ENCODE measurements at places on chromosomes 4 and X. TPM values are rescaled to one million over a fixed set of nuclear protein-coding genes. Genes with fewer than 3 reads are reported as not detected.

- no peak for DNase-seq
Measured at GRCh38 chr4:66911880-66912279, 633.4 kb downstream of the CENPC start.

GRCh38 chrX:154019061-154019621, 561 bp downstream of the IRAK1 start:
- no peak for DNase-seq

DNA sequence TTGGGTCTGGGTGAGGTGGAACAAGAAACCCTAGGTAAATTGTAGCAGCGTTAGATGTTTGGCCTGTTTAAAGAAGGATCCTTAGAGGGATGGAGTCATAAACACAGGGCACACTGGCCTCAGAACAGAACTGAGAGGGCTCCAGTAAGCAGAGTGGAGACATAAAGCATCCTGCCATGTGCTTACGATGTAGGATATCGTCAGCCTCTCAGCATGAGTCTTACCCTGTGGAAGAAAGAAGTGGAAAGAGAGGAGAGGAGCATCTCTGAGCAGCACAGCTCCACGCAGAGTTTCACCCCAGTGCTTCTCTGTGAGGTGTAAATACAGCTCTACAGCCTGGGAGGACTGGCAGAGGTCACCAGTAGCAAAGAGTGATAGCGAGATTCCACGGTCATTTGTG, 27.8 kb upstream of the SORBS2 start:
- no peak for DNase-seq

DNA sequence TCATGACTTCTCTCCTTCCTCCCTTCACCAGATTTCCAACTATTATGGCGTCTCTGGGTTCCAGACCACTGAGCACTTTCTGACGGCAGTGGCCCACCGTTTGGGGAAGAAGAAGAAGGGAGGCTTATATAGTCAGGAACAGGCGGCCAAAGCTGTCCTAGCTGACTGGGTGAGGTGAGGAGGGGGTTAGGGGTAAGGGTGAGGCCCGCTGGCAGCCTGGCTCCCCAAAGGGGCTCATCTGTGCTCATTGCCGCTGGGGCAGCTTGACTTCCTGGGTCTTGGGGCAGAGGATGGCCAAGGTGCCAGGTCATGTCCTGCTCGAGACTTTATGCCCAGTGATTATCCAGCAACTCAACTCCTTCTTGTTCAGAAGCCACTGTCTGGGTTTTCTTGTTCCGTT, 21.8 kb downstream of the GNL3L start:
- DNase-seq = no peak

DNA sequence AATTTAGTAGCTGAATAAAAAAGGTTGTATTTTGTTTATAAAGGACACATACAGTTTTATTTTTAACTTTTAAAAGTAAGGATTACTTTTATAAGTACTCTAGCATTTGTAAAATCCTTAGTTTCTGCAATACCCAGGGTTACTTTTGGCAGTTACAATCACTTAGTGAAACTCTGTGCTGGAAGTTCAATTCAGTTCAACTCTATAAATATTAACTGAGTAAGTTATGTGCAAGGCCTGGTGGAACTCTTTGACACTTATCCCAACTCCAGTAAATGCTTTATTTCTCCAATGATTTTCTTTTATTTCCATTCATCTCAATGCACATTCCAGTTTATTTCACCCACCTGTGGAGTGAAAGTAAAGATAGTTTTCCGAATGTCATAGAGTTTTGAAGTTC, 63.3 kb upstream of the HDAC8 start:
- DNase-seq = no peak

- DNase-seq = no peak
Measured at GRCh38 chrX:64169988-64170387, 35.5 kb downstream of the AMER1 start.

STK32B gene
- total RNA-seq = 2.5 TPM

FDCSP gene
- 1.1 TPM for total RNA-seq

GRCh38 chrX:49165901-49166881, 3.6 kb downstream of the MAGIX start:
- peak; percentile 93 for DNase-seq

GPC4 gene
- 26.9 TPM for total RNA-seq

GJB1 gene
- not detected for total RNA-seq

- DNase-seq = peak; percentile 64
Measured at GRCh38 chrX:13487731-13488505, 81.5 kb upstream of the EGFL6 start.

- no peak for DNase-seq
Measured at GRCh38 chr4:150482581-150482980, 99.4 kb upstream of the MAB21L2 start.

DOCK11 gene
- total RNA-seq = 40.7 TPM

TCEAL6 gene
- total RNA-seq = 1.8 TPM

PPP2R2C gene
- 1.1 TPM for total RNA-seq

GRCh38 chr4:37422102-37422501, 177.6 kb downstream of the NWD2 start:
- no peak for DNase-seq

GRCh38 chr4:3863841-3864741, 97.9 kb downstream of the ADRA2C start:
- DNase-seq = peak; percentile 56

DNA sequence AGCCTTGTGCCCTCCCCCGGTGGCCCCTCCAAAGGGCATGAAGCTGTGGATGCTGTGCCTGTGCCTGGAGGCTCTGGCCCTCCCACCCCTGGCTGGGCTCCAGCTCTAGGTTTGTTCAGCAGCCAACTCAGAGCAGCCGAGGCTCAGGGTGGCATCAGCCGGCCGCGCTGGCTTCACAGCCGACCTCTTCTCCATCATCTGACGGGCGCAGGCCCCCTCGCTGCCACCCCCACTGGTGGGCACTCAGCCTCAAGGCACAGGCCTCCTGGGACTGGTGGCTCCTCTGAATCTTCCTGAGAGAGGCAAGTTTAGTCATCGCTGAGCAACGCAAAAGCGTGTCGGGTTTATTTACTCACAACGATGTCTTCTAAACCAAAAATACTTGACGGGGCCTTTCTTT, 46.0 kb downstream of the PCGF3 start:
- no peak for DNase-seq

GRCh38 chrX:45743081-45743533, 542.4 kb upstream of the DIPK2B start:
- DNase-seq = no peak

GYG2 gene
- 5.0 TPM for total RNA-seq

DNA sequence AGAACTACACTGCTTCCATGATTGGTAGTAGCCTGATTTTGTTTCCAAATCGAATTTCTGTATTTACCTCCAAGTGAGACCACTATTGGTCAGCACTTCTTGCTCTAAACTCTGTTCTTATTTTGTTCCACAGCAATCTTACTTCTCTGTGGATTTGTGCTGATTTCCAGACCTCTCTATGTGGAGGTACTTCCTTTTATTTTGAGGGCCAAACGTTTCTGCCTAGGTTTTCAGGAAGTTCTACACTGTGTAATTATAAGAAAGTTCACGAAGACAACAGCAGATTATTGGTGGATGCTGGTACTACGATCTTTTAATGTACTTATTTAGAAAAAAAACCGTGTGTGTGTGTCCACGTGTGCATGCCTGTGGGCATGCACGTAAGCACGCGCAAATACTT, 46.7 kb downstream of the DTHD1 start:
- no peak for DNase-seq

GAGE12H gene
- total RNA-seq = not detected

GRCh38 chr4:52051615-52052474, 741 bp downstream of the SPATA18 start:
- peak; percentile 80 for DNase-seq

NKAP gene
- total RNA-seq = 7.8 TPM

DNA sequence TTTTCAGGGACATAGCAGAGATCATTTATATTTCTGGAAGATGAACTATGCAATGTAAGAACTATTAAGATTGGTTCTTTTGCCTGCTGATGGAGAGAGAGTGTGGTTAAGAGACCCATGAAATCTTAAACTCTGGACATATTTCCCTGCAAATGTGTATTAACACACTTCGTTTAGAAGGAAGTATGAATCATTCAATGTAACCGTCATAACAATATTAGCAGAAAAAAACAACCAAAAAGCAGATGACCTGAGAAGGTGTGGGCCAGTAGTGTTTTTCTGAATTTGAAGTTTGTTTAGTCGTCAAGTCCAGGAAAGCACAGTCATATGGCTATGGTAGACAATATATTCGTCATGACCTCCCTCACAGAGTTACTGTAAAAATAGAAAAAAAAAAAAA, 2.5 kb upstream of the TMPRSS11D start:
- no peak for DNase-seq

UGT8 gene
- under 0.01 TPM for total RNA-seq

CPZ gene
- total RNA-seq = 1.8 TPM

All from sigmoid colon (tissue), 7 donors.